ENCODE measurements at places on chromosomes 12 and 14.
A peak's percentile ranks its signal among the peaks of the same experiment; 100 is the strongest.

GRCh38 chr12:47752552-47752951, 6.1 kb downstream of the RAPGEF3 start:
- no peak for DNase-seq

- DNase-seq = no peak
These were observed 12.9 kb upstream of the FAM181A start for GRCh38 chr14:93914278-93914677.

GRCh38 chr14:76351941-76352340, 24.0 kb upstream of the ESRRB start:
- no peak for DNase-seq

GRCh38 chr12:127501916-127502315, 765.1 kb upstream of the TMEM132C start:
- no peak for DNase-seq

- DNase-seq = peak; percentile 11
These were observed 1262.2 kb downstream of the TMEM121 start for GRCh38 chr14:106788534-106788933.

DNA sequence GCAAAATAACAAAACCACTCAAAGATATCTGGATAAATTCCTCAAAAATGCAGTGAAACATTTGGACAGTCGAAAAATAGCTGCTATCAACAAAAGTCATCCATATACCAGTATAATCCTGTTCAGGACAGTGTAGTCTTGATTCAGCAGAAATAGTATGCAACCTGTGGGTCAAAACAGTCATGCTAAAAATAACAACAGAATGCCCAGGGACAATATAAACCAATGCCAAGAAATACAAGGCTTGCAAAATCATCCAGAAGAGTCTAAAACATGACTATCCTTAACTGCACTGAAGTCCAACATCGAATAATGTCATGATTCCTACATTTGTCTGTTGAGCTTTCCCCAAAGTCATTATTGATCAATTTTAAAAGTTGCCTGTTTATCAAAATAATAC, 425.9 kb downstream of the FSCB start:
- no peak for DNase-seq

DNA sequence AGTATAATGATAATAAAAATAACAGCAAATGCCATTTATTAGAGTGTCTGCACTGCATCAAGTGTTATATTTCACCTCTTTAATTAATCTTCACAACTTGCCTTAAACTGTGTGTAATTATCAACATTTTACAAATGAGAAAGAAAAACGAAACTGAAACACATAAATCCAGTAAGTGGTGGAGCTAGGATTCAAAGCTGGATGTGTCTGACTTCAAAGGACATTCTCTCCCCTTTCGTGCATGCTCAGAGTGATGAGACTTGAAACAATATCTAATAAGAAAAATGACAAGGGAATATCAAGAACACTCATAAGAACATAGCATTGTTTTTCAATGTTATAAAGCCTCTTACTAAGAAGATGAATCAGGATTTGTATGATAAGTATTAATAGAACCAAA, 78.8 kb downstream of the DUSP6 start:
- DNase-seq = no peak

- DNase-seq = peak; percentile 81
These were observed 54.3 kb upstream of the PPP2R5C start for GRCh38 chr14:101707068-101707842.

DNA sequence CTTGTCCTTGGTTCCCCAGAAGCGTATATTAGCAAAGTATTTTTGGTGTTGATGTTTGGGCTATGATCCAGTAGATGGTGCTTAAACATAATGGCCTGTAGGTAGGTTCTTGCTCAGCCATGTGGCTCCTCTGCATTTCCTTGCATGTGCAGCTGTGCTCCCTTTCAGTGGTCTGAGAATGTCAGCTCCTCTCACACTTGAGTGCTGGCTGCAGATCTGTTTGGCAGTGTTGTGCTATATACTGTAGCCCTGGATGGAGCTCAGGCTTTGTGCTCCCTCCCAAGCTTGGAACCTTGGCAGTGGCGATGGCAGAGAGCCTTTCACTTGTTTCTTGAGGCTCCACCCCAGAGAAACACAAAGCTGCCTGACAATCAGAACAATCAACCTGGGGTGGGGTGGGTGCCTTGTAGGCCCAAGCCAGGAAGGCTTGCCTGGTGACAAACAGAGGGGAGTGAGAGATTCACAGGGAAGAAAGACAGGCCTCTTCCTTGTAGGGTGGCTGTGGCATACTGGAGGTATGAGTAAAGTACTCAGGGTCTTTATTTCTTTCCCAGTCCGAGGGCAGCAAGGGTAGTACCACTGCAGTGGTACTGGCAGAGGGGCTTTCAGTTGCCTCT, 255.3 kb downstream of the RAD51B start:
- DNase-seq = no peak

DNA sequence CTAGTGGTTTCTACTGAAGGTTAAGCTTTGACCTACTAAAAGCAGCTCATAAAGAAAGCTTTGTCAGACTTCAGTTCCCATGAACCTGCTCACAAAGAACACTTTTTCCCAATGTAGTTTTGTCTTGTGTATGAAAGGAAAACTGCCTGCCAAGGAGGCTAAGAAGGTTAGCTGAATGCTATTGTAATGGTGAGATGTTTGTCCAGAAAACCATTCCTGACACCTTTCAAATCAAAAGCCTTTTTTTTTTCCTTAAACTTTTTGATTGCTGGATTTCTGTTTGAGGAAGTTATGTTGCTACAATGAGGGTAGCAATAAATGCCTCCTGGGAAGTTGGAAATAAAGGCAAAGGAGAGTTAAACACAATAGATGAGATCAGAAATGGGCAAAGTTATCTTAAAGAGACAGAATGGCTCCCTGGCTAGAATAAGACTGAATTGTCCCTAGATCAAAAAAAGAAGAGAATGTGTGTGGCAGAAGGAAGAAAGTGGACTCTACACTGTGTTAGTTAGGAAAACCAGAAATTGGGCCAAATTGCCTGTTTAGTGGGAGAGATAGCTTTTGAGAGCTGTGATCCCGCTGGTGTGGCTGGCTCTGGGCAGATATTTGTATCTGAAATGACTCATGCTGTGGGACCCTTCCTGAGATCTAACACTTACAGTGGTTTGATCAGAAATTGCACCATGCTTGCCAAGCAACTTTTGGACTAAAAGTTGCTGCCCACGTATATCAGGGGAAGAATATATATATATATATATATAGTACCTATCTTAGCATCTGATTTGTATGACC, 27.5 kb downstream of the TECPR2 start:
- no peak for DNase-seq

DNA sequence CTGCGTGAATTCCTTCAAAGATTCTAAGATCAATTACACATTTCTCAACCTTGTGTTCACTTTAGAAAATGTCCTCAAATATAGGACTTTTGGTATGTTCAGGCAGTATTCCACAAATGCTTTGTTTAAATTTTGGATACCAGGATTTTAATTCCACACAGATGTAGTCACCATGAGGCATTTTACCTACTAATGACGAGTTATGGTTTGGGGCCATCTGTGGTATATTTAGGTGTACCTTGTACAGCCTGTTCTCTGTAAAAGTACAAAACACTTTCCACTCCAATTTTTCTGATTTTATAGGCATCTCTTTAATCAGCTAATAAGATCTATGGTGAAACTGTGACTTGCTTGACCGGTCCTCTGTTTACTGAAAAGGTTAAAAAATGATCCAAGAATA, 275.7 kb upstream of the PRICKLE1 start:
- DNase-seq = no peak

DNA sequence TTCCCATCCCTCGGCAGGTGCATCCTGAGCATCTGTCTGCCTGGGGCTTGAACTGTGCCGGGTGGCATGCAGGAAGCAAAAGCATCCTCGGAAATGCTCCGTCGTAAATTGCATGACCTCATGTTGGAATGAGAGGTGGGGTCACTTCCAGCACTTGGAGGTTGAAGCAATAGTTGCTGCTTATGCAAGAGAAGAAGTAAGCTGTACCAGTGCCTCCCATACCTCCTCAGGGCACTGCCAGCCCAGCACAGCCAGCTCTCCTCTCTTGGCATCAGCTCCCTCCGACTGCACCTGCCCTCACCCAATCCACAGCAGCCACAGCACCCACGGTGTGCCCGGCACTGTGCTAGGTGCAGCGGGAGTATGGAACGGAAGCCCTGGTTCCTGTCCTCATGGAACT, 11.5 kb downstream of the TEAD4 start:
- DNase-seq = no peak

GRCh38 chr12:116465407-116465806, 93.8 kb upstream of the MAP1LC3B2 start:
- no peak for DNase-seq

GRCh38 chr14:70832561-70833305, 23.4 kb upstream of the MAP3K9 start:
- no peak for DNase-seq

DNA sequence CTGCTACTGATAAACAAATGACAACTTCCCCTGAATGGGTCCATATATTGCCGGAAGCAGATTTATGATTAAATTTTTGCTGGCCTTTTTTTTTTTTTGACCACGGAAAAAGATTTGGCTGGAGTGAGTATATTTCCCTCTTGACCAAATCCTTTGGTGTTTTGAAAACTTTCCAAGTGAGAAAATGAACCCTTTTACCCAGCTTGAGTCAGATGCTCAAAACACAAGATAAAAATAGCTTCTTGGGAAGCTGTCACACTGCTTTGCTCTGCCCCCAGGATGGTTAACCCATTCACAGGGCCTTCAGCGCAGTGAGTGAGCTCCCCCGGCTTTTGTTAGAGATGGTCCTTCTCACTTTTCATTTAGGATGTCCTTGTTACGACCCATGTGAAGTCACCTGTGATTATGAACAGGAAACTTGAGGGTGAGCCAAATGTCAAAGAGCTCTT, 224.3 kb downstream of the PELI2 start:
- DNase-seq = peak; percentile 50

DNA sequence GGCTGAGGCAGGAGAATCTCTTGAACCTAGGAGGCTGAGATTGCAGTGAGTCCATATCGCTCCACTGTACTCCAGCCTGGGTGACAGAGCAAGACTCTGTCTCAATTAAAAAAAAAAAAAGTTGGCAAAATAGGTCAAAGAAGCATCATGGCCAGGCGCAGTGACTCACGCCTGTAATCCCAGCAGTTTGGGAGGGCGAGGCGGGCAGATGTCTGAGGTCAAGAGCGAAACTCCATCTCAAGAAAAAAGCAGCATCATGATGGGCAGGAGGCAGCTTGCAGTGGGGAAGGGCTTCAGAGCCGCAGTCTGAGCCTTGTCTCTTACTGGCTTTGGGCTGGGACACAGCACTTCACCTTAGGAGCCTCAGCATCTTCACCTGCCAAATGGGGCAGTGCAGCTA, 21.4 kb downstream of the TEAD4 start:
- DNase-seq = no peak

DNA sequence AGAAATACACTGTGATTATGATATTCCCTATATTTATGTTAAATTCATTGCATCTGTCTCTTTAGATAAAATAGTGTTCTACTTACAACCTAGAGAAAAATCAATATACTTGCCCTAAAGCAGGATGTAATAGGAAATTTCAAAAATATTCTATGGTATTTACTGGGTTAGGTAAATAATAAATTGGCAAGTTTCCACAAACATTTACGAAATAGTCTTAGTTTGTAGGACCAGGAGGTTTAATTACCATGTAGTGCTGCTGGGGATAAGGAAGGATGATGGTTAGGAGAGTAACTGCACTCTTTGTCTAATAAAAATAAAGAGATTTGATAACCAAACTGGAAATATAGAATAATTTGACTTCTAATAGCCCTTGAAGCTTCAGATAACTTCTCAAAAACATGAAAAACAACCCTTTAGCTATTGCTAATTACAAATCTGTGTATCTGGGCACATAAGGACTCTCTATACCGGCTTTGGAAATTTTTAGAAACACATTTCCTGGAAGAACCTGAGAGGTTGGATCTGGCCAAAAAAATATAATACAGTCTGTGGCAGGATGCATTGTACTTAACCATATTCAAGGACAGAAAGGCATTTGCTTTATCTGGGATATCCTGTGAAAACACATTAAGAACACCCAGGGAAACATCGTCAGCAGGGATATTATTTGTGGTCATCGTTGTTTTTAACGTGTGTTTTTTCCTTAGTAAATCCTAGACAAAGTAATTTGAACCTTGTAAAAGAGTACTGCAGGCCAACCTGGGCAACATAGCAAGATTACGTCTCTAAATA, 36.7 kb upstream of the TMCC3 start:
- no peak for DNase-seq

DNA sequence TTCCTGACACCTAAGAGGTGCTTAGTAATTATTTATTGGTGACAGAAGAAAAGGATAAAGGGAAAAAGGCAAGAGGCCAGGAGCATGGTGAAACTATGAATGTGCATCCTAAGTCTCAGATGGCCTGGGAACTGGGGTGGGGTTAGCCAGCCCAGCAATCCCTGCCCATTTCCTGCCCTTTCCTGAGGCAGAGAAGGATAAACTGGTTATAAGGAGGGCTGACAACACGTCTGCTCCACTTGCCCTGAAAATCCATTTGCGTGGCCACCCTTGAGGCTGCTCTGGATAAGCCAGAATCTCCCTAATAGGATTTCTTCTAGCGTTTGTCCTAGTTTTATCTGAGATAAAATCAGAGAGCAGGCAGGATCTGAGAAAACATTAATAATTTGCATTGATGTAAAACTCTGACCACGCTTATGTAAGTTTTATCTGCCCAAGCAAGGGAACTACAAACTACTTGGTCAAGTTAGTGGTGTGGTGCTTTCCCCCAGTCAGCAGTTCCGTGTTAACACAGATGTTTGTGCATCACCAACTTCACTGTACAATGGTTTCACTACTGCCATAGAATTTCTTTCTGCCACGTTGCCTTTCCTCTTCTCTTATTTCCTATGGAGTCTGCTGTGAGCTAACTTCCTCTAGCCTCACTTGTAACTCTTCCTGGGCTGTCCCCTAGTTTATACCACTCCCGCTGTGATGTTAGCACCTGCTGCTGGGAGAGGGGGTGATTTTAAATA, 392.7 kb downstream of the RPS29 start:
- no peak for DNase-seq

DNA sequence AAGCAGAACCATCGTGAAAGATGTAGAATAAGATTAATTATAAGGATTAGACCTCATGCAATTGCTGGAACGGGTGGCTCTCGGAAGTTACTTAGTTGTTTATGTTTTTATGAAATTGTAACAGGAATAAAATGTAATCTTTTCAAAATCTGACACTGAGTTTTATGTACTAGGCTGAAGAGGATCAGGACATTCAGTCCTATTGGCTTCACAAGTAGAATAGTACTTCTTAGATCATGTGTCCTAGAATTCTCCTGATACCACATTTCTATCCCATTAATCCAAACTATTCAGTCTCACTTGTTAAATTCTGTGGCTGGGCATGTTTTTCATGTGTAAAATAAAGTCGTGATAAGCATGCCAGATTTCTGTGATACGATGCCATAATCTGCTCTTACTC, 423.5 kb upstream of the OR4E1 start:
- no peak for DNase-seq

DNA sequence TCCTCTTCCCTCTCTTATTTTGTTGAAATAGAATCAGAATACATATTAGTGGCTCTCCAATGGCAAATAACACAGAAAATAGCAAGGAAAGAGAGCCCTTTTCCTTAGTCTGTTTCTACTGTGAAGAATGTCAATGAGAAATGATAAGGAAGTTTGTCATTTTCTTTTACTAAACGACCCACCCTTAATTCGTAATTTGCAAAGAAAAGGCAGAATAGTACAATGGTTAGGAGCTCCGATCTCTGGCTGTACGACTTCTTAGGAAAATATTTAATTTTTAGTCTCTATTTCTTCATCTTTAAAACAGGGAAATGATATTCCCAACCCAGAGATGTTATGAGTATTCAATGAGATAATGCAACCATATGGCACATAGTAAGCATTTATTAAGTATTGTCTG, 6.0 kb downstream of the PAX9 start:
- no peak for DNase-seq
